ENCODE measurements at places on chromosomes 6 and 20.

GRCh38 chr6:56933650-56934049, 21.3 kb upstream of the BEND6 start:
- DNase-seq = no peak

GRCh38 chr20:41174782-41175181, 37.4 kb downstream of the PLCG1 start:
- no peak for DNase-seq

GRCh38 chr20:53767206-53767930, 173.7 kb upstream of the ZNF217 start:
- no peak for DNase-seq

GRCh38 chr20:37294262-37294981, 5.0 kb downstream of the MANBAL start:
- no peak for DNase-seq

GRCh38 chr6:57159127-57159526, 13.0 kb upstream of the BAG2 start:
- DNase-seq = no peak

- no peak for DNase-seq
These were observed 17.2 kb upstream of the DST start for GRCh38 chr6:56659721-56660380.

DNA sequence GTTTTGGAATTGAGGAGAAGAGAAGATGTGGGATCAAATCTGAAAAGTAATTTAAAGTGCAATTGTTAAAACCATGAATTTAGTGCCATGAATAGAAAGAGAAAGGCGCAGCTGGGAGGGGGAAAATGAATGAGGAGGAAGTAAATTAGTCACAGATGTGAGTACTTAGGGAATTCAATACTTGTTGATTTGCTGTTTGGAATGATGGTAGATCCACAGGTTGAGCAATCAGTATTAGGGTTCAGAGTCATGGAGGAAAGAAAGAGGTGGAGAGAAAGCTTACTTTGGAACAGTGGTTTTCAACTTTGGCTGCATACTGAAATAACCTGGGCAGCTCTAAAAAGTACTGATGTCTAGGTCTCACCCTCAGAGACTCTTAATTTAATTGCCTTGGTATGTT, 229.7 kb upstream of the ASCC3 start:
- DNase-seq = no peak

DNA sequence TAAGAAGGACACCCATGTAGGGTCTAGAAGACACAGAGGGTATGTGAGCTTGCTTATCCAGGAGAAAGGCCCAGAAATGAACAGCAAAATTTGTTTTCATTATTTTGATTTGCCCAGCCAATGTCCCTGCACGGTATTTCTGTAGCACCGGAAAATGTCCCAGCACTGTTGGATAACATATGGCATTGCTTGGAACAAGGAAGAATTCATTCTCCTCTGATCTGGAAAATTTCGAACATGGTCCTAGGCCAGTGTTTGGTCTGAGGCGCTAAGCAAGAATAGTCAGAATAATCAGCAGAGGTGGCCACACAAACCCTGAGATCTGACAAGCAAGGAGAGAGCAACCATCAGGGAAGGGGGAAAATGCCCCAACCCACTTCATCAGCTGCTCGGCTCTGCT, 26.6 kb downstream of the ROS1 start:
- DNase-seq = no peak

GRCh38 chr6:134413241-134413643, 95.3 kb upstream of the SGK1 start:
- DNase-seq = no peak

DNA sequence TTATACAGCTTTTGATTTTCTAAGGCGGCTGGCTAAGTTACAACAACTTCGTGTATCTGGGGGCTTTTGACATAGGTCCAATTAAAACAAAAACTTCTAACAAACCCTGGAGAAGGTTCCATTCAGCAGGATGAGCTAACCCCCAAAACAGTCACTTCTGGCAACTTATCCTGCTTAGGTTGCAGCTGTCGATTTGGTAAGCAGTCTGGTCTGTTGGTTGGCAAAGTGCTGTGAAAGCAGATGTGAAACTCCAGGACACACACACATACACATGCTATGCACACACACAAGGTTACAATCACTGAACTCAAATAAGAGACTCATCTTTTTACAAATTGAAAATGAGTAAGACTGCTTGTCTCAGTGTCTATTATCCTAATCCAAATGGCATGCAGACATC, 119.0 kb upstream of the STMND1 start:
- DNase-seq = no peak

GRCh38 chr6:3910106-3910663, 61.0 kb downstream of the FAM50B start:
- DNase-seq = no peak

DNA sequence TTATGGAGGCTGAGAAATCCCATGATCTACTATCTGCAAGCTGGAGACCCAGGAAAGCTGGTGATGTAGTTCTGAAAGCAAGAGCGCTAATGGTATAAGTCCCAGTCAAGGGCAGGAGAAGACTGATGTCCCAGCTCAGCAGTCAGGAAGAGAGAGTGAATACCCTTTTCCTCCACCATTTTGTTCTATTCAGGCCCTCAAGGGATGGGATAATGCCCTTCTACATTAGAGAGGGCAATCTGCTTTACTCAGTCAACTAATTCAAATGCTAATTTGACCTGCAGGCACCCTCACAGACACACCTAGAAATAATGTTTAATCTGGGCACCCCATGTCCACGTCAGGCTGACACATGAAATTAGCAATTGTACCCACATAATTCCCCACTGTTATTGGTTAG, 10.8 kb upstream of the FYN start:
- DNase-seq = no peak

GRCh38 chr20:40274912-40275533, 414.0 kb downstream of the MAFB start:
- no peak for DNase-seq

DNA sequence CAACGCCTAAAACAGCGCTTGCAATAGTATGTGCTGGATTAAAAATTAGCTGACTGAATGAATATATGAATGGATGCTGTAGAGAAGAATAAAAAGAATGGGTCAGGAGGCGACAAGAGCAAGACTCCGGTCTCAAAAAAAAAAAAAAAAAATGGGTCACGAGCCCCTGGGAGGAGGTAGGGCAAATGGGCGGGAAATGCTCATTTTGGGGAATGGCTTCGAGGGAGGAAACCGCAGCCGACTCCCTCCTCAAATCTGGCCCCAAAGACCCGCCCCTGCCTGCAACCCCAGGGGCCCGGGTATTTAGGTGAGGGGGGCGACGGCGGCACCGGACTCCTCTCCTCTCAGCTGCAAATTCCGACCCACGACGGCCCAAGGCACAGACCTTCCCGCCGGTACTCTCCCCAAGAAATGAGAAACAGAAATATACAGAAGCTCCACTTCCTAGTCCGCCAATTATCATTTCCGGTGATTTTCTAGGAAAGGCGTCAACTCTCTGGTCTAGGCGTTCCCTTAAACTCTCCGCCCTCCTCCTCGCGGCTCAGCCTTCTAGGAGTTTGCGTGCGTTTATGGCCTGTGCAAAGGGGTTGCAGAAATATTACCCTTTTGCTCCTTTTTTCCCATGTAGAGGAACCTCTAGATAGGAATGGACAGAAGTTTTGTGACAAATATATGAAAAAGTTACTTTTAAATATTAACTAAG, at the start of gene ZNF311:
TSS of gene ZNF311 (minus strand) at position 133 of the 703 bp plus-strand sequence. CDS start 1,361 bp downstream, outside the sequence.
- peak; percentile 24 for DNase-seq

- DNase-seq = no peak
These were observed 7.9 kb upstream of the ARMC12 start for GRCh38 chr6:35728683-35729678.

GRCh38 chr20:41304002-41304401, 13.5 kb downstream of the ZHX3 start:
- DNase-seq = no peak

DNA sequence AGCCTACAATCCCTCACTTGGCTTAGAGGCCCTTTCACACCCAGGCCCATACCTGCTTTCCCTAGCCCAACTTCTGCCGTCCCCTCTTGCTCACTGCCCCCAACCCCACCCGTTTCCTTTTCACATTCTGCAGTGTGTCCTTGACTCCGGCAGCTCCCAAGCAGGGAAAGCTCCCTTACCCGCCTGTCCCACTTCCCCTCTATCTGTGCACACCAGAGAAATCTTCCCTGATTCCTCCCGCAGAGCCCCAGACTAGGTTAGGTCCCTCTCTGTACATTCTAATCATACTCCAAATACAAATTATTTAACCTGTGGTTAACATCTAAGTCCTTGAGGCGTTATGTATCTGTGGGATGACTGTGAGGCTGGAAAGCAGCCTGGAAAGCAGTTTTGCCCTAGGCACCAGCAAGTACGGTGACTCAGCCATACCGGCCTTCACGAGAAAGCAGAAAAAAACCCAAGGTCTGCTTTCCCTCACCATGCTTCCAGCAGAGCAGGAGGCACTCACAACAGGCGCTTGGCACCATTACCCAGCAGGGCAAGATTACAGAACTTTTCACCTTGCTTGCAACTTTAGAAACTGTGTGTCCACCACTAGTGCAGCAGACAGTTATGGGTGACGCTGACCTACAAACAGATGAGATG, 22.3 kb downstream of the ELOVL5 start:
- DNase-seq = no peak
